ENCODE measurements at places on chromosomes 4 and X.

GRCh38 chr4:3037957-3038461, 36.3 kb downstream of the HTT-AS start:
- no peak for DNase-seq

- DNase-seq, result no peak
Observed at GRCh38 chrX:2502120-2502667, 1.4 kb upstream of the DHRSX start.

DNA sequence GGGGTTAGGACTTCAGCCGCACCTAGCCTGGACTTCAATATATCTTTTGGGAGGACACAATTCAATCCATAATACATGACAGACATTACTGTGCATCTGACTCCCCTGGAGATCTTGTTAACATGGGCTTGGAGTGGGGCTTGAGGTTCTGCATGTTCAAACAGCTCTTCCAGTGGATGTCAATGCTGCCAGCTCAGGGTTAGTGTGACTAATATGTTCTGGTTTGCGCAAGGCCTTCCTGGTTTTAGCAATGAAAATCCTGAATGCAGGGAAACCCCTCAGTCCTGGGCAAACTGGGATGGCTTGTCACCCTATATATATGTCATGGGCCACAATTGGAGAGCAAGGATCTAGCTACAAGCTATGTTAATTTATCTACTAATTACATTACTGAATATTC, 2.7 kb upstream of the TSPAN7 start:
- DNase-seq, result no peak

GRCh38 chr4:179447308-179447707, 2005.1 kb upstream of the AGA start:
- peak; percentile 83 for DNase-seq
